ENCODE measurements at places on chromosomes 7 and 10. TPM values are rescaled to one million over a fixed set of nuclear protein-coding genes. Genes with fewer than 3 reads are reported as not detected.

TDRD1 gene
- not detected for total RNA-seq

DNA sequence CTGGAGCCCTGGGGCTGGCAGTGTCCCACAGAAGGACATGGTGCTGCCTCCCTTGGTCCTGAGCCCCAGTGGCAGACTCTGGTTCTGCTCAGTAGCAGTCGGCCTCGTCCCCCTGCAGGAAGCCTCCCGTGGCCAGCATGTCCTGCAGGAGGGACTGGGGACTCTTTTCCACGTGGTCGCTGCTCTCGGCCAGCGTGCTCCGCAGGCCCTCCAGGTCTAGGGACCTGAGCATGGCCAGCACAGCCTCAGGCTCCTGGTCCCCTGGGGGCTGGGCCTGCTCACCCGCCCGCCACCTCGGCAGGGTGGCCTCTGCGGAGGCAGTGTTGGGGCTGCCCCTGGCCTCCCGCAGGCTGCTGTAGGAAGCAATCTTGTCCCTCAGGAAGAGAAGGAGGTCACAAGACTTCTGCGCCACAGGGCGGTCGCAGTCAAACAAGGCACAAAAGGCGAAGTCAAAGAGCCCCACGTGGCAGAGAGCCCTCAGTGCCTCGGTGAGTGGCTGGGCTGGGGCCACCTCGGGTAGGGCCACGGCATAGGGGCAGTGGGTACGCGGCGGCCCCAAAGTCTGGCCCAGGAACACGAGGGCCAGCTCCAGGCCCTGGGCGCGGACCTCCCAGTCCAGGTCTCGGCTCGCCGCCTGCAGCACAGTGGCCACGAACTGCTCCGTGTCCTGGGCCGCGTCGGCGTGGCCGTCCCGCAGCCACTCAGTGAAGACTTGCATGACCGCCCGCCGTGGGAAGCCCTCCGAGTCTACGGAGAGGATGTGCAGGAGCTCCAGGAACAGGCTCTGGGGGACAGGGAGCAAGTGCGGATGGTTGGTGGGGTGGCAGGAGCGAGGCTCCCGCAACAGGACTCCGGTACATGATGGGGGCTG is 17.1 kb downstream of the BRAT1 start:
- DNase-seq: no peak

AKR1B15 gene
- total RNA-seq: 1.4 TPM

INHBA gene
- total RNA-seq: 3.1 TPM

DNA sequence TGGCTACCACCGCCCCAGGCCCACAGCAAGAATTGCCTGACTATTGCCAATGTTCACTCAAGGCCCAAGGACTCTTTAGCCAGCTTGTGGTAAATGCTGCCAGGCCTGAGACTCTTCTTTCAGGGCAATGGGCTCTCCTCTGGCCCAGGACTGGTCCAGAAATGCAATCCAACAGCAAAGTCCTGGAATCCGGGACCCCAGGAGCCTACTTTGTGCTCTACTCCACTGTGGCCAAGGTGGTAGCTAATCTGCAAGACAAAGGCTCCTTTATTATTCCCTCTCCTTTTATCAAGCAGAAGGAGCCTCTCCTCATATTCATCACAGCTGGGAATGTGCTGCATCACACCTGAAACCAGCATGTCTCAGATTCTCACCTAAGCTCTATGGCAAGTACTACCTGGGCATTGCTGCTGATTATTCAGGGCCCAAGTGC is 107.6 kb upstream of the PRSS58 start:
- no peak for DNase-seq

DNA sequence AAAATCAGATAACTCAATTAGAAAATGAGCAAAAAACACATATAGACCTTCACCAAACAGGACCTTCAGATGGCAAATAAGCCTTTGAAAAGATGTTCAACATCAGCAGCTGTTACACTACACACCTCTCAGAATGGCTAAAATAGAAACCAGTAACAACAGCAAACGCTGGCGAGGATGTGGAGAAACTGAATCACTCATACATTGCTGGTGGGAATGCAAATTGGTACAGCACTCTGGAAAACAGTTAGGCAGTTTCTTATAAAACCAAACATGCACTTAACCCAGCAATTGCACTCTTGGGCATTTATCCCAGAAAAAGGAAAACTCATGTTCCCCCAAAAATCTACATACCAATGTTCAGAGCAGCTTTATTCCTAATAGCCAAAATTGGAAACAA is 37.7 kb upstream of the SMARCD3 start:
- DNase-seq: no peak

DNA sequence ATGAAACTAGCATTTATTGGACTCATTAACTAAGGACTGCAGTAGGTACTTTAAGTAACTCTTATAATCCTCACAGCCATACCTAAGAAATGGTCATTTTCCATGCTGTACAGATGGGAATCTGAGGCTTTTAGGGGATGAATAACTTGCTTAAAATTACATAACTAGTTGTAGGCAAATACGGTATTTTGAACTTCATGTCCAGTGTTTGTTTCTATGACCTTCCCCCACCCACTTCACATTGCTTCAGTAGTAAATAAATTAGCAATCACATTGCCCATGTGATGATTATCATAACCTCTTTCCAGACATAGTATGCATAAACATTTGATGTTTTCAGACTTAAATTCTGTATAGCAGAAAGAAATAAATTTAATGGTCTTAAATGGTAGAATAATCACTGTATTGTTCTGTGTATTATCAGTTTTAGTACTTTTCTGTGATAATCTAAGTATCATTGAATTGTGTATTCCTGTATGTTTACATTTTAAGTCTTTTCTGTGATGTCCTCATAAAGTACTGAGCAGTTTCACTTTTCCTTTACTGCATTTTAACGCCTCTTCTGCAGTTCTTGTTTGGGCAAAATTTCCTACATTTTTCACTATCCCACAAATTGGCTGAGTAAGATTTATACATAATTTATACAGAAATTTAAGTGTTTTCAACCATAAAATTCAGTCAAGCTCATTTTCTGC is 48.3 kb downstream of the ANKIB1 start:
- DNase-seq: no peak

DNA sequence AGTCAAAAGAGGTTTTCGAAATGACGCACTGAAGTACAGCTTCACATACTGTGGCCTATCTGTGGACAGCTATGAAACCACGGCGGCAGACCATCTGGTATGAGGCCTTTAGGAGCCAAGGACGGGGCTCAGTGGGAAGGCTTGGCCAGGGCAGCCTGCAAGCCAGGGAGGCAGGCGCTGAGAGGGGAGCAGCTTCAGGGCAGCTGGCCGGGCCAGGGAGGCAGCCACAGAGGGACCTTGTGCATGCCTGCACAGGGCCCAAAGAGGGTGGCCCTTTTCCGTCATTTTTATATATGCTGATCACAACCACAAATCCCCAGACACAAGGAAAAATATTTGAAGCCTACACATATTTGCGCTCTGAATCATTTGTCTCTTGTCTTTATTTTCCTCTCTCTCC is 13.5 kb downstream of the CALD1 start:
- DNase-seq: no peak

- no peak for DNase-seq
Measured at GRCh38 chr7:34497153-34497777, 160.8 kb upstream of the NPSR1 start.

- peak; percentile 72 for DNase-seq
Measured at GRCh38 chr7:157250605-157251228, 86.1 kb upstream of the DNAJB6 start.

GRCh38 chr10:97215619-97216260 is 30.0 kb upstream of the SLIT1 start:
- no peak for DNase-seq

HOXA2 gene
- 1.8 TPM for total RNA-seq

DNA sequence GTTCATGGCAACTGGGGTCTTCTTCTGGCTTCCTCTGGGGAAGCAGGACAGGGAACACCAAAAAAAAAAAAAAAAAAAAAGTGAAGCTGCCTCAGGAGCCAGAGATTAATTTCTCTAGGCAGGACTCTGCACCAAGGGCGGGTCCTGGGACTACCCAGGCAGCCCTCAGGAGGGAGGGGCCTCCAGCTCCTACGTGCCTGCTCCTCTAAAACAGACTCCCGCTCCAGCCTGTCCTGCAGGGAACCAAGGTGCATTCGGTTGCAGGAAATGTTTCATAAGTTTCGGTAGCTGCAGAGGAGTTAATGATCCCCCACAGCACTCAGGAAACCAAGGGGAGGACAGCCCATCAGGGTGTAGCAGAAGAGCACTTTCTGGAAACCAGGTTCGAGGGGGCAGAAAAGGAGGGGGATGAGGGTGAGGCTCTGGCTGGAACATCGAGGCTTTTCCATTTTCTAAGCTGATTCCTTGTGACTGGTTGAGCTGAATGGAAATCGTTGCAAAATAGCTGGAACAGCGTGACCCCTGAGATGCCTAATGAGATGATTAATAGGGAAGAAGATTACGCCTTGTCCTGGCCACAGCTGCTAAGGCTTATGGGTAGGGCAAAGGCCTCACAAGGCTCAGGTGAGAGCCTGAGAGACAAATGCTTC is 84.2 kb downstream of the STRA8 start:
- no peak for DNase-seq

- DNase-seq: no peak
Measured at GRCh38 chr10:34102237-34102673, 712.8 kb downstream of the PARD3 start.

PAX4 gene
- total RNA-seq: not detected

- DNase-seq: peak; percentile 2
Measured at GRCh38 chr7:99837649-99838361, 10.0 kb downstream of the CYP3A43 start.

- no peak for DNase-seq
Measured at GRCh38 chr10:5549462-5550249, 24.9 kb downstream of the CALML3 start.

SH2D4B gene
- total RNA-seq: not detected

- no peak for DNase-seq
Measured at GRCh38 chr7:37445790-37446189, 2.9 kb downstream of the ELMO1 start.

- no peak for DNase-seq
Measured at GRCh38 chr7:80771523-80771922, 133.1 kb downstream of the CD36 start.

- no peak for DNase-seq
Measured at GRCh38 chr10:122658356-122659049, 41.1 kb downstream of the C10orf120 start.

FKBP14 gene
- 40.8 TPM for total RNA-seq

- DNase-seq: no peak
Measured at GRCh38 chr10:15353471-15354017, 17.5 kb downstream of the FAM171A1 start.

GRCh38 chr10:29240986-29241660 is 47.7 kb upstream of the LYZL1 start:
- DNase-seq: no peak

- no peak for DNase-seq
Measured at GRCh38 chr7:2639181-2639681, 7.4 kb downstream of the TTYH3 start.

GRCh38 chr10:112950714-112951358 is 789 bp downstream of the TCF7L2 start:
- no peak for DNase-seq

- no peak for DNase-seq
Measured at GRCh38 chr10:71077796-71078453, 134.4 kb upstream of the UNC5B start.
